ENCODE measurements at places on chromosomes 7 and 10. TPM values are rescaled to one million over a fixed set of nuclear protein-coding genes. Genes with fewer than 3 reads are reported as not detected.

- no peak for DNase-seq
Measured at GRCh38 chr10:14415676-14416307, 85.1 kb upstream of the FRMD4A start.

DNA sequence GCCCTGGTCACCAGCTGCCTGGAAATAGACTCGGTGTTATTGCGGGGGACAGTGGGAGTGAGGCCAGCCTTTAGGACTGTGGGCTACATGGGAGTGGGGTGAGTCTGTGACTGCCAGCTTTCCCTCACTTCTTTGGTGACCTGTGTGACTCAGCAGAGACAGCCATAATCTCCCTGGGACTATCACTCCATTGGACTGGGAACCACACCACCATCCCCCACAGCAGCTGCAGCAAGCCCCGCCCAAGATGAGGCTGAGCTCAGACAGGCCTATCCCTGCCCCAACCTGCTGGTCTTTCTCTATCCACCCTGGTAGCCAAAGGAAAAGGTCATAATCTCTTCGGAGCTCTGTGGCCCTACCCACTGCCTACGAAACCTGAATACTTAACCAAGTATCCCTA lies 263.2 kb downstream of the FZD1 start:
- no peak for DNase-seq

GRCh38 chr10:33082373-33082895 lies 124.4 kb upstream of the ITGB1 start:
- no peak for DNase-seq

DNA sequence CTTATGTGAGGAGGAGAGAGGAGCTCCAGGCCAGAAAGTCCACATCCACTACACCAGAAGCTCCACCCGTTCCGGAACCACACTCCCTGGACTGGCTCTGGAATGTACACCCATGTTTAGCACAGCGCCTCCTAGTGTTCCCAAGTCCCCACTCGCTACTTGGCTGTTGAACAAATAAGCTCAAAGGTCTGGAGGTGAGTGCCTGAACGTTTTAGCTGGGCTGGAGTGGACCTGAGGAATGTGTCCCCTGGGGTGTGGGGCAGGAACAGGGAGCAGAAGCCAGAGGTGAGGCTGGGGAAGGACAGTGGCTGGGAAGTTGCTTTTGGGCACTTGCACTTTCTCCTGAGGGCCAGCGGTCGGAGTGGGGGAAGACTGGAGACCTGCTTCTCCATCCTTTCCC lies 164.1 kb upstream of the CDCA7L start:
- no peak for DNase-seq

DNA sequence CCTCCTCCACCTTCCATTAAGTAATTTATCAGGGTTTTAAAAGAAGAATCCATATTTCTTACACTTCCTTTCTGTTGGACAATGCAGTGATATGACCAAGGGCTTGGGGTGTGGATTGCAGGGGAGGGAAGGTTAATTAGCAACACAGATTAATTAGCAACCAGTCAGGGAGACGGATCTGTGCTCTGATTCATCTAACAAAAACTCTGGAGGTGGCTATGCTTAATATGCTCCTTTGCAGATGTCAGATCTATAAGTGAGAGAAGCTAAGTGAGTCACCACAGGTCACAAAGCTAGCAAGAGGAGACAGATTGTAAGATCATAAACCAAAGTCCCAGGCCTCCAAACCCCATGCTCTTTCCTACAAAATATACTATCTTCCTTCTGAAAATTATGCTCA lies 178.8 kb upstream of the ITGB1 start:
- DNase-seq, result peak; percentile 65

DNA sequence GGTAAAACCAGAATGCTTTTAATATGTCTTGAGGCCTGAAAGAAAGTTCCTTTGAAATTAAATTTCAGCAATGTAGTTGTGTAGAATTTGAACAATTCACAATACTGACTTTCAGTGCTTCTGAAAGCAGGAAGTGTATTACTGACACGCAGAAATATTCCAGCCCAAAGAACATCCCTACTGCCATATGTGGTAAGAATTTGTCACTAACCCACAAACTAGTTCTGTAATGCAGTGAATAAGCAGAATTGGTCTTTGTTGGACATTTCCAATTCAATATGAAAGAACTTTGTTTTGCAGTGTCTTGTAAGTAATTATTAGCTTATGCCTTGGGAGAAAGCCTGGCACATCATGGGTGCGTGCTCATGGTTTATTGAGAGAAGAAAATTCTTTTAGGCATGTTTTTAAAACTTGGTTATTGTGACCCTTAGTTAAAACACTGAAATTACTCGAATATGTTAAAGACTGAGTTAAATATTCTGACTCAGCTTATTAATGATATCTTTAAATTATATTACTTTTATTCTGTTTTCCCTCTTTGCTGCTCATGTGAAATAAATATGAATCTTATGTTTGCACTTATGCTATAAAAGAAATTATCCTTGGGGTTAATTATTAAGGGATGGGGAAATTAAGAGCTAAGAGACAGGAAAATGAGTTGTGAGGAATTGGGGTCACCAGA lies 33.4 kb downstream of the PTPN12 start:
- peak; percentile 65 for DNase-seq

DNA sequence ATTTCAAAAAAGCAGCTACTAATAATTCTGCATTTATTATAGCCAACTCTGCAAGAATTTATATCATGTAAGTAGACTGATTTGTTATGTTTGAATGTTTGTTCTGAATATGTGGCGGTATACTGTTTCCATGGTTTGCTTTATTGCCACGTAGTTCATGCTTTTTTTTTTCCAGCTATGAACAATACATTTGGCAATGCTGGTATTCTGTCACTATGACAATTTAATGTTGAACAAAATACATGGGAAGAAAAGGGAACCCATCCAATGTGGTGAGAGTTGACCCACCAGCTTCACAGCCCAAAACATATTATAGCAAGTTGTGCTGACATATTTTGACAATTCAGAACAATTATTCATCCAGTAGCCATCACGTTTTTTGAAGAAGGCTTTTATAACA lies 145.6 kb downstream of the CCDC71L start:
- DNase-seq, result no peak

GRCh38 chr7:141301544-141301943 lies 227.7 kb downstream of the TMEM178B start:
- no peak for DNase-seq

The ZMYND11 gene
- 34.5 TPM for total RNA-seq

The PON3 gene
- total RNA-seq, result not detected

The TMED4 gene
- total RNA-seq, result 71.4 TPM

The SLC26A5 gene
- not detected for total RNA-seq

The SPDYE9 gene
- total RNA-seq, result not detected

The FAM25C gene
- total RNA-seq, result not detected

The PRSS1 gene
- total RNA-seq, result not detected

The PLCE1 gene
- total RNA-seq, result 2.8 TPM

All from HT1080 (cell line).